ENCODE measurements at places on chromosomes 5 and 9.

GRCh38 chr5:65126542-65127069 is 355.1 kb downstream of the ADAMTS6 start:
- no peak for DNase-seq

DNA sequence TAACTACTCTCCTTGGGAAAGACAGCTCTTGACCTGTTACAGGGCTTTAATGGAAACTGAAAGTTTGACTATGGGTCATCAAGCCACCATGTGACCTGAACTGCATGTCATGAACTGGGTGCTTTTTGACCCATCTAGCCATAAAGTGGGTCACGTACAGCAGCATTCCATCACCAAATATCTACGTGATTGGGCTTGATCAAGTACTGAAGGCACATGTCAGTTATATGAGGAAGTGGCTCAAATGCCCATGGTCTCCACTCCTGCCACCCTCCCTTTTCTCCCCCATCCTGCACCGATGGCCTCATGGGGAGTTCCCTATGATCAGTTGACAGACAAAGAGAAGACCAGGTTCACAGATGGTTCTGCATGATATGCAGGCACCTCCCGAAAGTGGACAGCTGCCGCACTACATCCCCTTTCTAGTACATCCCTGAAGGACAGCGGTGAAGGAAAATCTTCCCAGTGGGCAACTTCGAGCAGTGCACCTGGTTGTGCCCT is 7.3 kb upstream of the FCN1 start:
- DNase-seq: no peak

DNA sequence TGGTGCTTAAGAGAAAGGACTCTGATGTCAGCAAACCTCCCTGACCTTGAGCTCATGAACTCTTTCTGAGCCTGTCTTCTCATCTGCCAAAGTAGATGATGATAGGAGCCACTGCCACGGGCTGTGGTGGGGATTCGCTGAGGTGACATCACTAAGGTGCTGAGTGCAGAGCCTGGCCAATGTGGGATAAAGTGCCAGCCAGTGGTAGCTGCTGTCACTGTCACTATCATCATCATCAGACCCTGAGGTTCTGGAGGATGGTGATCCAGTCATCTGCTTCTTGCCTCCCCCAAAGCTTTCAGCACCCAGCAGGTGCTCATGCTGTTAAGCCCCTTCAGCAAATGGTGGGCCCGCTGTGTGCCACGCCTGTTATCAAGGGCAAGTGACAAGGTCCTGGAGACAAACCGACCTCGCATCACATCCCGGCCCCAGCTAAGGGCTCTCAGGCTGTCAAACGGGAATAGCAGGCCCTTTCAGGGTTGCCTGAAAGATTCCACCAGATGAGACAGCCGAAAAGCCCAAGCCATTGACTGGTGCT is 6.4 kb downstream of the FPGS start:
- no peak for DNase-seq

DNA sequence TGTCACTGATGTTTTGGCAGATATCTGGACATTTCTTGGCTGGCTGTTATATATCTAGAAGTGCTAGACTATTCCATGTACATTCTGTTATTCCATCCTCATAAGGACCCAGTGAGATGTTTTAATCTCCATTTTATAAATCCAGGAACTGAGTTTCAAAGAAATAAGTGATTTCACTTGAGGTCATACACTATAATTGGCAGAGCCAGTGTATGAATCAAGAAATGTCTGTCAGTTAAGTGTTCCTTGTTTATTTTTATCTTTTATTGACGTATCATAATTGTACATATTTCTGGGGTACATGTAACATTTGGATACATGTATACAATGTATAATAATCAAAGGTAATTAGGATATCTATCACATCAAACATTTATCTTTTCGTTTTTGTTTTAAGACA is 338.3 kb upstream of the KLF4 start:
- DNase-seq: no peak

DNA sequence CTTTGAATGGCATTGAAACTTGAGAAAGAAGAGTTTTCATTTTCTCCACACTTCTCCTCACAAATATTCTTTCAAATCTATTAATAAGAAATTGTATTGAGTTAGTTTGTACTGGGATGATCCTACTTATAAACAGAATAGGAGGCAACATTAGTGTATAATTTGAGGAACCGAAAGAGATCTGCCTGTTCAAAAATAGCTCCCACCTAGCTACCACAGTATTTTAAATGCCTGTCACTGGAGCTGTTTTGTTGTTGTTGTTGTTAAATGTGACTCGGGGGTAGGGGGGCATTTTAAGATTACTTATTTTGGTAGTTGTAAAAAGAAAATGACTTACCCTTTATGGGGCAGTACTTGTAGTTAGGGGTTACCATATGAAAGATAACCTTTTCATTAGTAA is 20.1 kb upstream of the HAPLN1 start:
- DNase-seq: no peak

DNA sequence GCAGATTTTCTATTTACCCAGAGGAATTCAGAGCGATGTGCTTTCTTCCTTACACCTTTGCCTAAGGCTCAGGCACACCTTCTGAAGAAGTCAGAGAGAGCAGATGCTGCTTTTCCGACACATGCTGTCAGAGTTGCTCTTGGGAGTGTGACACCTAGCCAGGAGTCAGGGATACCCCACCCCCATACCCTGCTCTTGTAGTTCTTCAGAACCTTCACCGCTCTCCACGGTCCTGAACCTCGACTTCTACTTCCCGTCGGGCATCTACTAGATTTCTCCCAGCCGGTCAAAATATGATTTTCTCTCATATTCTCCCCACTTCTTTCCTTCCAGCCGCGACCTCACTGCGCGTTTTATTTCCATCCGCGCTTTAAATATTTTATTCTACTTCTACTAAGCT is 1.7 kb downstream of the GRIN3A start:
- no peak for DNase-seq

GRCh38 chr5:172793577-172794488 is 22.8 kb upstream of the DUSP1 start:
- no peak for DNase-seq

DNA sequence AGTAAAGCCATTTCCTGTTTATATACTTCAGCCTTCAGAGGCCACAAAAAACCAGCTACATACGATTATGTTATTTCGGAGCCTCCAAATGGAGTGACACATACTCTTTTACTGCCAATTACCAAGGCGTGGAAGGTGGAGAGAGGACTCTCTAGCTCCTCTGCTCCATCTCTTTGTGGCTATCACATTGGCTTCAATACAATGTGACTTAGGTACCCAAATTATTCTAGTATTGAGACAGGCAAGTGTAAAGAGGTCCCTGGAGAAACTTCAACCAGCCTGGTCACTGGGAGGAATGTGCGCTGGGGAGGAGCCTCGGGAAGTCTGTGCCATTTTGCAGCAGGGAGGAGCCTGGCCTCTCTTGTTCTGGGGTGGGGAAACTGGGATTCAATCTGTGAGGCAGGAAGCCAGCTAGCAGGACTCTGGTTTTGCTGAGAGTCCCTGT is 85.8 kb upstream of the TAS2R1 start:
- no peak for DNase-seq

DNA sequence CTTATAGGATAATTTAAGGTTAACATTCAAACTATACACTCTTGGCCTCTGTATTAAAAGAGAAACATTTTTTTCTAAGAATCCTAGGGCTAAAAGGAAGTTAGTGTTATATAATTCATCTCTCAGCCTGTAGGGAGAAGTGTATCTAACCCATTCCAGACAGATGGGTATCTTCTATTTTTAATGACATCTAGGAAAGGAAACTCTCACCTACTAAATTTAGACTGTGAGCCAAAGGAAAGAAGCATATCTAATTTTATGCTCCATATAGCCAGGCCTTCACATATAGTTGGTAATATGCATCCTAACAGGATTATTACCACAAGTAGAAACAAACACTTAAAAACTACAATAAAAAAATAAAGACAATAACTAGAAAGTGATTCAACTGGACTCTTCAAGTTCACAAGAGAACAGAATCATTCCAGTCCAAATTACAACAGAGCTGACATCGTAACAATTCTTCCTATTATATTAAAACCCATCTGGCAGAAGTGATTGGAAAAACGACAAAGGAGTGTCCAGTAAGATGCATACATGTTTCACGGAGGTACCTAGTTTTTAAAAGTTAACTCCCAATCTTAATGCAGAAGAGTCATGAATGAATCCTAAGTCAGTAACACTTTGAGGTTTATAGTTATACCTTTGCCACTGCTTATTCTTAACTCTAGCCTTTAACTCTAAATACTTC is 39.4 kb downstream of the SCAI start:
- DNase-seq: no peak

- no peak for DNase-seq
Observed at GRCh38 chr5:80210014-80210413, 45.8 kb downstream of the SERINC5 start.

DNA sequence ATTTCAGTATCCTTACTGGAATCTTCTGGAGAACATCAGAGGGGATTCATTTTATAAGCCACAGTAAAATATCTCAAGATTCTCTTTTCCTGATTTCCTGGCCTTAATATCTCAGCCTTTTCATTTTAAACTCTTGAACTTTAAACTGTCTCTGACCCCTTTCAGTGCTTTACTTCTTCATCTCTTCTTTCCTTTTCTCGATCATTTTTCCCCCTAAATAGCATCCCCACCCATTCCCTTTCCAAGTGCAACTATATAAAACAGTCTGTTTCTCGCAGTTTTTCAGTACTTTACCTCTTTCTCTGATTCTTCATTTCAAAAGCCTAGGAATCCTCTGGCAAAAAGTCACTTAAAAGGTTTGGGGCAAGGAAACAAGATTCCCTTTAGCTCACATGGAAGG is 80.5 kb downstream of the PALM2AKAP2 start:
- DNase-seq: no peak

- DNase-seq: no peak
Observed at GRCh38 chr5:73640861-73641320, 14.9 kb downstream of the ARHGEF28 start.

DNA sequence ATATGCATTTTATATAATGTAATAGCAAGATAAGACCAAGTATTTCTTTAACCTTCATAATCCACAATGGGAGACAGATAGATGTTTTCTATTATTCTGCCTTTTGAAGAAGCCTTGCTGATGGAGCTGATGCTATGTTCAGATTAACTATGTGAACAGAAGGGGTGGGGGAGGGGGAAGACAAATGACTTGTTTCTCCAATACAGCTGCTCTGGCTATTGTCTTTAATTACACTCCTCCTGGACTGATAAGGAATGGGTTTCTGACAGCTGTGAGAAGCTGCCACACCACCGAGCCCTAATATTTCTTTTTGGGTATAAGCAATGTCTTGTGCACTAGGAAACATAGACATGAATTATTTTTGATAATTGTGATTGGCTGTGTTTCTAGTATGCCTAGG is 62.0 kb downstream of the CAVIN4 start:
- no peak for DNase-seq

GRCh38 chr5:14204785-14205321 is 61.7 kb downstream of the TRIO start:
- no peak for DNase-seq

DNA sequence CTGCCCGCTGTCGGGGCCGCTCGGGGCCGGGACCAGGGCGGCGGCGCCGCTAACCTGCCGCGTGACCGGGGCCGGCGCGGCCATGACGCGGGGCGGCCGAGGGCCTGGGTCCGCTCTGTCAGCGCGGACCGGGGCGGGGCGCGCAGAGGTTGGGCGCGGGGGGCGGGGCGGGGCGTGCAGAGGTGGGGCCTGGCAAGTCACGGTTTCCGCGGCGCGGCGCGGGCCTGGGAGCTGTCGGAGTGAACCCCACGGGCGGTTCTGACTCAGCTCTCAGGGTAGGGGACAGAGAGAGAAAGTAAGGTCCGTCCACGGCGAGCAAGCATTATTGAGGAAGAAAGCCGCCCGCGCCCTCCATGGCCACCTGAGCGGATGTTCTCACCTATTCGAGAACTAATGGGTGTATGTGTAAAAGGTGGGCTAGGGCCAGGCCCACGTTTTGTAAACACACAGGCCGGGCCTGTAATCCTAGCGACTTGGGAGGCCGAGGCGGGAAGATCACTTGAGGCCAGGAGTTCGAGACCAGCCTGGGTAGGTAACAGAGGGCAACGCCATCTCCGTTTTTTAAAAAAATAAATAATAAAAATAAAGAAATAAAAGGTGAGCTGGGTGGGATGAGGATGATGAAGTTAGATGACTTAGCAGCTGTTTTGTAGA is at the start of gene PRXL2C:
Gene PRXL2C, minus strand, starts transcription at position 120 of the 654 bp plus-strand sequence. Its CDS starts 36 bp downstream, at position 84.
- DNase-seq: peak; percentile 76

Data from activated T-cell treated with anti-CD3 and anti-CD28 coated beads for 4 hours (primary cell).